ENCODE measurements at places on chromosomes 4 and X. TPM values are rescaled to one million over a fixed set of nuclear protein-coding genes. Genes with fewer than 3 reads are reported as not detected.

BANK1 gene
- polyA plus RNA-seq: 2.2 TPM

- H3K4me3 ChIP-seq: no peak overlapping the region
- no peaks in the 10 kb centered on the region for H3K36me3 ChIP-seq
- no peaks in the 10 kb centered on the region for H3K4me1 ChIP-seq
- no peaks in the 10 kb centered on the region for H3K27me3 ChIP-seq
Observed at GRCh38 chr4:152554742-152555141, 18.9 kb upstream of the FBXW7 start.

DNA sequence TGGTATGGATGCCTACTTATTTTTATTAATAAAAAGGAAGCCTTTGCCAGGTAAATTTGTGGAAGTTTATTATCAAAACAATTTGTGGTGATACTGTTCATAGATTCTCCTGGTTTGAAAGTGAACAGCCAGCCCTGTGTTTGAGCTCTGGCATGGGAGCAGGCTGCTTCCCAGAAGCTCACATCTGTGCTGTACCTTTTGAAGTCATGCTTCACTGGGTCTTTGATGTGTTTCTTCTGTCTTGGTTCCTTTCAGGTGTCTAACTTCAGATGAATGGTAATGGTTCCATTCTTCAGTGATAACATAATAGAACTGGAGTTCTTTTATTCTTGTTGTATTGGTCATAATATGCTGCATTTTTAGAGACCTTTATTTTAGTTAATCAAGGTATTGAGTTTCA lies 85.5 kb downstream of the BMPR1B start:
- H3K27me3 ChIP-seq: no peaks in the 10 kb centered on the region
- DNase-seq: no peak

MAGEA9B gene
- polyA plus RNA-seq: not detected

- no peak overlapping the region for H3K27ac ChIP-seq
- H3K36me3 ChIP-seq: no peaks in the 10 kb centered on the region
- H3K4me3 ChIP-seq: no peak overlapping the region
- H3K27me3 ChIP-seq: no peaks in the 10 kb centered on the region
Observed at GRCh38 chrX:46898207-46898606, 14.0 kb upstream of the JADE3 start.

SPOCK3 gene
- 0.55 TPM for polyA plus RNA-seq

DNA sequence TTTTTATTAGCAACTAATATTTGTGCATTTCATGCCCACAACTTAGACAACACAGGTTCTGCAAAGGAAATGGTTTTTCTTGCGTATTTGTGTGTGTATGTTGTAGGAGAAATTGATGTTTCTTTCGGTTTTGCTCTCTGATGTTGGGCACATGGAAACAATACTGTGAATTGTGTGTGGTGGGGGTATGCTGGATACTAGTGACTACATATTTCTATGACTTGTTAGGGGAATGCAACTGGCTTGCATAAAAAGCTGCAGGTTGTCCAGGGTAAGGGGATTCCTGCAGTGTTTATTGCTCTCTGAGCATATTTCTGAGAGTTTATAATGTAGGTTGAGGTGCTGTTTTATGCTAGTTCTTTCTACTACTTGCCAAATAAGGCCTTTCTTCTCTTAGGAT lies 11.6 kb downstream of the DLG3 start:
- DNase-seq: no peak
- H3K27ac ChIP-seq: peak overlapping the region; percentile 96
- no peaks in the 10 kb centered on the region for H3K36me3 ChIP-seq
- peaks cover 7% of the 10 kb centered on the region for H3K4me1 ChIP-seq
- H3K4me3 ChIP-seq: peak overlapping the region; percentile 52

GRCh38 chr4:1987721-1988326 lies 20.9 kb downstream of the NELFA start:
- H3K4me3 ChIP-seq: no peak overlapping the region
- no peak for DNase-seq
- H3K27ac ChIP-seq: no peak overlapping the region
- no peaks in the 10 kb centered on the region for H3K4me1 ChIP-seq
- H3K36me3 ChIP-seq: no peaks in the 10 kb centered on the region

PIGA gene
- 9.1 TPM for polyA plus RNA-seq

Data from hepatocyte (in vitro differentiated cells).